ENCODE measurements at places on chromosomes 6 and 20. TPM values are rescaled to one million over a fixed set of nuclear protein-coding genes. Genes with fewer than 3 reads are reported as not detected.

Gene CDH22
- not detected for total RNA-seq

Gene ILRUN
- 73.7 TPM for total RNA-seq

Gene HLA-DRB5
- total RNA-seq = 2.9 TPM

Gene NCOA5
- 24.5 TPM for total RNA-seq

Gene EDN1
- not detected for total RNA-seq

Gene PREX1
- total RNA-seq = 130 TPM

Gene TMEM170B
- 1.7 TPM for total RNA-seq

Gene CPXM1
- total RNA-seq = 0.35 TPM

Gene ZNF165
- total RNA-seq = 0.61 TPM

Gene PPP1R14C
- total RNA-seq = 0.09 TPM

Gene TCF15
- total RNA-seq = not detected

Gene TNF
- 58.8 TPM for total RNA-seq

Gene OR2B3
- not detected for total RNA-seq

Gene EPHA7
- not detected for total RNA-seq

Gene RIMS1
- total RNA-seq = not detected

Gene TFAP2A
- 0.21 TPM for total RNA-seq

Gene BCAS1
- 0.14 TPM for total RNA-seq

Gene REV3L
- total RNA-seq = 24.3 TPM

Gene PPT2
- 21.9 TPM for total RNA-seq

Gene EYS
- not detected for total RNA-seq

Gene RPS21
- 1,634 TPM for total RNA-seq

Gene SLC4A11
- 6.0 TPM for total RNA-seq

Gene PROKR2
- total RNA-seq = not detected

Gene LRRC1
- 4.5 TPM for total RNA-seq

Gene C6orf141
- total RNA-seq = not detected

Gene CFAP61
- total RNA-seq = not detected

Gene SLC17A4
- total RNA-seq = not detected

Gene RIMS4
- not detected for total RNA-seq

Gene CCN6
- not detected for total RNA-seq

Gene OOEP
- 0.40 TPM for total RNA-seq

Gene OPRM1
- not detected for total RNA-seq

Gene MRPS10
- 28.8 TPM for total RNA-seq

Gene TMEM181
- 17.4 TPM for total RNA-seq

Gene EBF4
- 3.1 TPM for total RNA-seq

Gene AIG1
- total RNA-seq = 8.8 TPM

Gene TFAP2D
- not detected for total RNA-seq

Gene MKKS
- total RNA-seq = 6.6 TPM

Gene RSPO3
- total RNA-seq = not detected

Gene CTAGE9
- total RNA-seq = not detected
